ENCODE measurements at places on chromosomes 6 and 20.

DNA sequence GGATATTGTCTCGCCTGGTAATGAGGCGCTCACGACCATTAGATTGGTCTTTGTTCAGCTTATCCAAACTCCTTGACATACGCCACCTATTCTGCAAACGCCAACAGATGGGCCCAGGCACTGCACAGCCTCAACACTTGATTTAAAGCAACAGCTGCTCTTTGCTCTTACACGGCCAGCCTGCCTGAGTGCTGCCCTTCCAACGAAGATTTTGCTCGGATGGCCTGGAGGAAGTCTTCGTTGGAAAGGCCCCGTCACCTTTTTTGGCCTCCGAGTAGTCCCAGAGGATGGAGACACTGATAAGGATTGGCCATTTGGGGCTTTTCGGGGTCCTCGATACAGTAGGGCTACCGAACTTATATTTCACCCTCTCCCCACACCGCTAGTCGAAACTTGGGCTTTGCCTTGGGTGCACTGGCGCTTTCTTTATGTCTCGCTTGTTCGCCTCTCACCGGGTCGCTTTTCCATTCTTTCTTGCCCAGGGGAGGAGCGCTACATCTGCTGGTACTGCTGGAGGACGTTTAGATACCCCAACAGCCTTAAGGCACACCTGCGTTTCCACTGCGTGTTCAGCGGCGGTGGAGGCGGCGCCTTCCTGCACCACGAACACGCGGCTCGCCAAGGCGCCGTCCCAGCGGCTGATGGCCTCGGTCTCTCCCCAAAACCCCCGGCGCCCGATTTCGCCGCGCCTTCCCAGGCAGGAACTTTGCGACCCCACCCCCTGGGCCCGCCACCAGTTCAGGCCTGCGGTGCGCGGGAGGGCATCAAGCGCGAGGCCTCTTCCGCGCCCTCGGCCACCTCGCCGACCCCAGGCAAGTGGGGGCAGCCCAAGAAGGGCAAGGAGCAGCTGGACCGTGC is 6.1 kb downstream of the PRDM13 start:
- no peak for DNase-seq

GRCh38 chr20:25136643-25137559 is 55.0 kb upstream of the VSX1 start:
- peak; percentile 81 for DNase-seq

GRCh38 chr6:21599051-21599696 is 5.6 kb downstream of the SOX4 start:
- DNase-seq, result no peak

DNA sequence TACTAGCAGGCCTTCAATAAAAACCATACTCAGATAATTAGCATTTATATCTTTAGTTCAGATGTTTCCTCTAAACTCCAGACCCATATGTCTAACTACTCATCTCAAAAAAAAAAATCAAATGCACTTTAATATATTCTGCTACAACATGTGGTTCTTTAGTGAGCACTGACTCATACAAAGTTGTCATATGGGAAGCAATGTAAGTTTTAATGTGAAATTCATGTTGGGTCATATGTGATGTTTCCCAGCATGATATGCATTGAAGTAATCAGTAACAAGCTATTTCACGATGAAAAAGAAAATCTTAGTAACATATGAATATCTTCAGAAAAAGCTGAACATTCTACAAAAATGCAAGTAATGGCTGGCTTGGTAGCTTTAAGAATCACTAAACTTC is 859.7 kb upstream of the ADGRB3 start:
- no peak for DNase-seq

DNA sequence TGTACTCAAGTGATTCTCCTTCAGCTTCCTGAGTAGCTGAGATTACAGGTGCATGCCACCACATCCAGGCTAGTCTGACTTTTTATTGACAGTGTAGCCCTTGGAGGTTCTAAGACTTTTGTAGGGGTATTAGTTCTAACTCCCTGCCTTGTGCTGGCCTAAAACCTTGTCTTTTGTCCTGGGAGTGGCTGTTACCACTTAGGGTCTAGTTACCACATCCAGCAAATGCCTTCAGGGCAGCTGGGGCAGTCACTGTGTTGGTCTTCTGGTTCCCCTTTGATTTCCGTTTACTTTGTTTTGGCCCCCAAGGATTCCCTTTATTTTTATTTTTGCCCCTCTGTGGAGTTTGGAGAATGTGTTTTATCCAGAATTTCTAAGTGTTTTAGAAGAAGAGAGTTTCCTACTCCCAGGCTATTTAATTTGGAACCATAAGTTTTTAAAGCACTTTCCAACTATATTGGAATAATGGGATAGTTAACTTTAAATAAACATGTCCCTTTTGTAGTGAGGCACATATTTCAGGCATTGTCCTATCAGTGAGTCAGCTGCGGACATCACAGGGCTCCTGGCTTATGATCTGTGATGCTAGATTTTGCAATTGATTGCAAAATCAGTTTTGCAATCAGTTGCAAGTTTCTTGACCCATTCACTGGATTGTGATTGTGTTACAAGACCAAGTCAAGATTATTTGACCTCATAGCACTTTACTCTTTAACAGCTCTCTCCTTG is 25.0 kb downstream of the IL22RA2 start:
- no peak for DNase-seq

DNA sequence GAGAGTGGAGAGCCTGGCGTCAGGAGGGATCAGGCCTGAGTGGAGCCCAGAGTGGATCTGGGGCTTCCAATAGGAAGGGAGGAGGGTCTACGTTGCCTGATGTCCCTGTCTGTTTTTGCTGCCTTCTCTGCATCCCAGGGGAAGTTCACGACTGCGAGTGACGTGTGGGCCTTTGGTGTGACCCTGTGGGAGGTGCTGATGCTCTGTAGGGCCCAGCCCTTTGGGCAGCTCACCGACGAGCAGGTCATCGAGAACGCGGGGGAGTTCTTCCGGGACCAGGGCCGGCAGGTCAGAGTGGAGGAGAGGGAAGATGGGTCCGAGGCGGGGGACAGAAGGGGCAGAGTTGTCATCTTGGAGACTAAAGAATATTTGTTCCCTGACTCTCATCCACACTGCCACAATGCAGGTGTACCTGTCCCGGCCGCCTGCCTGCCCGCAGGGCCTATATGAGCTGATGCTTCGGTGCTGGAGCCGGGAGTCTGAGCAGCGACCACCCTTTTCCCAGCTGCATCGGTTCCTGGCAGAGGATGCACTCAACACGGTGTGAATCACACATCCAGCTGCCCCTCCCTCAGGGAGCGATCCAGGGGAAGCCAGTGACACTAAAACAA is 9.2 kb upstream of the GTF2H4 start:
- no peak for DNase-seq

DNA sequence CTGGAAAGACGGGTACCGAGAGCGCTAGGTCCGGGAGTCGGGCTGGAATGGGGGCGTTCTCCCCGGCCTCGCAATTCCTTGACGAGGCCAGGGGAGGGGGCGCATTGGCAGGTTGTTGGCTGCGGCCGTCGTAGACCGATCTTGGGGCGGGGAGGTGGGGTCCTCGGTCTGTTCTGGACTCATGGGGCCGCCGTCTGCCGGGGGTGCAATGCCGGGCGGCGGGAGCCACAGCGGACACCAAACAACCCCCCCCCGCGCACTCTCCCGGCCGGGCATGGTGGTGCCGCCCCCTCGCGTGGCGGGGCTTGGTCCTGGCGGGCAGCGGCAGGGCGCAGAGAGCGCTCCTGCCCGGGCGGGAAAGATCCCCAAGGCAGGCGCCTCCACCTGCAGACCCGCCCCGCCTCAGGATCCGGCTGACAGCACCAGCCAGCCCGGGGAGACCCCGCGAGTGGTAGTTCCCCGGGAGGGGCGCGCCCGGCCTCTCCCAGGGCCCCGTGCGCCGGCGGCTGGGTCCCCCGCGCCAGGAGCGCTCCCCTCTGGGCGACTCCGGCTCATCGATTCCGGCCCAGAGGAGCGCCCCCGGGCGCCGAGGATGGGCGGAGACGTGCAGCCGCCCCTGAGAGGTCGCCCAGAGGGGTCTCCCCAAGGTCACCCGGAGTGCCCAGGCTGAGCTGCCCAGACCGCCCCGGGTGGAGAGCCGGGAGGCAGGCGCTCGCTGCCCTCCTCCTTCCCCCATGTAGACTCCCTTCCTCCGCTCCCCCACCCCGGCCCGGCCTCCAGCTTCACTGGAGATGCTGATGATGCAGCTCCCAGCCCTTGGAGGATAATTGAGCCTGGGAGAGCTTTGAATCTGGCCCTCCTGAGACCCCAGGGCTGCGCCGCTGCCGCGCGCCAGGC is 709 bp downstream of the PPP1R16B start:
- DNase-seq, result no peak

- DNase-seq, result no peak
These were observed 27.0 kb downstream of the HECA start for GRCh38 chr6:139161817-139162284.

DNA sequence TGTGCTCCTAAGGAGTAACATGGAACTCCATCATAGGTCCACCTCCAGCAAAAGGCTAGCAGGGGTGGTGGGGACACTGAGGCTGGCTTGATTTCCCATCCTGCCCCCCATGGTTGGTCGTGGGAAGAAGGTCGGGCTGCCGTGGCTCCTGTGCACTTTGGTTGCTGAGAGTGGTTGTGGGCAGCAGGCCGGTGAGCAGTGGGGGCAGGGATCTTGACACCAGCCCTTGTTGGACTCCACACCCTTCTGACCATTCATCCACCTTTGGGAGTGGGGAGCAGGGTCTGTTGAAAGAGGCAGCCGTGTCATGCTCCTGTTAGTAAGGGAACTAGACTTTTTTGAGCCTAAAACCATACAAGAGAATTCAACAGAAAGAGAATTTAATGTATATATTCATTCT is 175.2 kb downstream of the ARID1B start:
- no peak for DNase-seq

- no peak for DNase-seq
These were observed 30.6 kb downstream of the HIVEP2 start for GRCh38 chr6:142914369-142914768.

- no peak for DNase-seq
These were observed 88.2 kb downstream of the COL12A1 start for GRCh38 chr6:75117701-75118100.

- no peak for DNase-seq
These were observed 174.0 kb upstream of the FBXL4 start for GRCh38 chr6:99121748-99122147.
